Astrocyte (in vitro differentiated cells and primary cell): ENCODE measurements at places on chromosomes 5 and 9.

DNA sequence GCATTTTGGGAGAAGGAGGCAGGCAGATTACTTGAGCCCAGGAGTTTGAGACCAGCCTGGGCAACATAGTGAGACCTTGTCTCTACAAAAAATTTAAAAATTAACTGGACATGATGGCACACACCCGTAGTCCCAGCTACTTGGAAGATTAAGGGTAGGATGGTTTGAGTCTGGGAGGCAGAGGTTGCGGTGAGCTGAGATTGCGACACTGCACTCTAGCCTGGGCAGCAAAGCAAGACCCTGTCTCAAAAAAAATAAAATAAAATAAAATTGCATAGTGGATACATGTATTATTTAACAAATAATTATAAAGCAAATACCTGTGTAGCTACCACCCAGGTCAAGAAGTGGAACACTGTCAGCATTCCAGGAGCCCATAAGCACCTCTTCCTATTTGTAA, 90.1 kb downstream of the CDC42SE2 start:
- no peak for DNase-seq

GRCh38 chr5:67659288-67659687, 462.7 kb upstream of the CD180 start:
- DNase-seq = peak; percentile 72

GRCh38 chr5:11468334-11469039, 435.8 kb downstream of the CTNND2 start:
- peak; percentile 77 for DNase-seq

DNA sequence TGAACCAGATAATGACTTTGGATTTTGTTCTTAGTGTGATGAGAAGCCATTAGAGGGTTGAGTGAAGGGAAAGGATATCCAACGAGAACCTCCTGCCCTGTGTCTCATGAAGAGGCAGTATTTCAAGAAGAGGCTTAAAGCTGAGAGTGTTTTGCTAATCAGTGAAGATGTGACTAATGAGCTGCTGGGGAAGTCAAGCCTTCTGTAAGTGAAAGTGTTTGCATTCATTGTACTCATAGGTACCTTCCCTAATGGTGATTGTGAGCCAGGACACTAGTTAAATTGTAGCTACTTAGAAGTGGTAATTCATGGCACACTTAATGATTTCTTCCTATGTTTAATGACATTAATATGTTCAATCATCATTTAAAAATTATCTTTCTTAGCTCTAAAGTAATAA, 23.7 kb downstream of the PIP5K1B start:
- DNase-seq = no peak

GRCh38 chr9:505741-506059, 291.0 kb downstream of the DOCK8 start:
- DNase-seq = no peak
